Panc1 (cell line): ENCODE measurements at places on chromosomes 13 and 19.
A peak's percentile ranks its signal among the peaks of the same experiment; 100 is the strongest.

DNA sequence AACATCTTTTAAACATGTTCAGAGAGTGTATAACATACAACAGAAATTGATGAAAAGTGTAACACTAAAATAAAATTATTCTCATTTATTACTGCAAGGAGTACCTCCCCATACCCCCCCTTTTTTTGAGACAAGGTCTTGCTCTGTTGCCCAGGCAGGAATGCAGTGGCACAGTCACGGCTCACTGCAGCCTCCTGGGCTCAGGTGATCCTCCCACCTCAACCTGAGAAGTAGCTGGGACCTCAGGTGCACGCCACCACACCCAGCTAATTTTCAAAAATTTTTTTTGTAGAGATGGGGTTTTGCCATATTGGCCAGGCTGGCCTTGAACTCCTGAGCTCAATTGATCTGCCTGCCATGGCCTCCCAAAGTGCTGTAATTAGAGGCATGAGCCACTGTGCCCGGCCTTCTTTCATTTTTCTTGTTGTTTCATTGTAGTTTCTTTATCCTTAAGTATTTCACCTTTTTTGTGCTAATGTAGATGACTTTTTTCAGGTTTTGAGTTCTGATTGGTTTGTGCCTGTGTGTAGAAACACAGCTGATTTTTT lies 28.3 kb downstream of the GATAD2A start:
- no peak for DNase-seq

GRCh38 chr13:50742968-50743367 lies 100.5 kb downstream of the DLEU7 start:
- DNase-seq: no peak

GRCh38 chr19:12733369-12734214 lies 892 bp downstream of the TRIR start:
- no peak for DNase-seq

DNA sequence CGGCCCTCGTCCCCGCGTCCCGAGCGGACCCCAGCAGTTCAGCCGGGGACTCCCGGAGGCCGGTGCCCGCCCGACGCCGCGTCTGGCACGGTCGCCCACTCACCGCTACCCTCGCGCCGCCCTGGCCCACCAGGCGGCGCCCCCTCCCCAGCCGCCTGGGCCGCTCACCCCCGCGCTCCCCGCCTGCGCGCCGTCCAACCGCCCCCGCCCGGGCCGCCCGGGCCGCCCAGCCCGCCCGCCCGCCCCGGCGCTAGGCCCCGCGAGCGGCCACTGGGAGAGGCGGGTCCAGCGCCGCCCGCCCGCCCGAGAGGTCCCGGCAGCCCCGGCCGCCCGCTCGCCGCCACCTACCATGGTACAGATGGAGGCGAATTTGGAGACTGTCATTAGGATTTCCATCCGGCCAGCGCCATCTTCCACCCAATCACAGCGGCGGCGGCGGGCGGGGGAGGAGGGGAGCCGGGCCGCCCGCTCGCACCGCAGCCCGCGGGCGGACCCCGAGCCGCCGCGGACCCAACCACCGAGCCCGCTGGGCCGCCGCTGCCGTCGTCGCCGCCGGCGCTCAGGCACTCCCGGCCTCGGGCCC lies at the start of gene USP12:
USP12 (minus strand) TSS at position 568 of the 583 bp plus-strand sequence; CDS start at position 396, 172 bp downstream.
- no peak for DNase-seq

DNA sequence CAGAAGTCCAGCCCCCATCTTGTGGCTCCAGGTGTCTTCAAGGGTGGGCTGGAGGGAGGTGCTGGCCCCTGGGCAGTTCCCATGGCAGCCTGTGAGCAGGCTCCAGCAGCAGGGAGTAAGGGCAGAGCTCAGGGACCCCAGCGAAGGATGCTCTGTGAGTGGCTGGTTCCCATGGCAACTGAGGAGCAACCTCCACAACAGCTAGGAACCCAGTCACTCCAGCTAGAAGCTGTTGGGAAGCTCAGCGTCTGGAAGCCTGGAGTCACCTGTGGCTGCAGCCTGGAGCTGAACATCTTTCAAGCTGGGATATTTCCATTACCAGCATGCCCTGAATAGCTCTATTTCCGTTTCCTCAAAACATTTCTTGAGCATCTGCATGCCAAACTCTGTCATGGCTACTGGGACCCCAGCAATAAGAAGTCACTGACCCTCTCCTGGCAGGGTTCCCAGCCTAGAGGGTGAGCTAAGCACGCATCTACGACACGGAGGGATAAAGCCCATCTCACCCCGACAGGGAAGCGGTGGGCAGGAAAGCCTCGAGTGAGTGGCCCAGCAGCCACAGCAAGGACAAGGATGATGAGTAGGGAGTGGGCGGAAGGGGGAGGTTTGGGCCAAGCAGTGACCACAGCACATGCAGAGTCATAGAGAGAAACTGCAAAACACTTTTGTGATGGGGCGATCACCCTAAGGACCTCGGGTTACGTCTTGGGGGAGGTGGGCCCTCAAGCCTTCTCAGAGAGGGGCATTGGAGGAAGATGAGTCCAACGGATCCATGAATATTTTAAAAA lies 52.6 kb downstream of the ALOX5AP start:
- no peak for DNase-seq

DNA sequence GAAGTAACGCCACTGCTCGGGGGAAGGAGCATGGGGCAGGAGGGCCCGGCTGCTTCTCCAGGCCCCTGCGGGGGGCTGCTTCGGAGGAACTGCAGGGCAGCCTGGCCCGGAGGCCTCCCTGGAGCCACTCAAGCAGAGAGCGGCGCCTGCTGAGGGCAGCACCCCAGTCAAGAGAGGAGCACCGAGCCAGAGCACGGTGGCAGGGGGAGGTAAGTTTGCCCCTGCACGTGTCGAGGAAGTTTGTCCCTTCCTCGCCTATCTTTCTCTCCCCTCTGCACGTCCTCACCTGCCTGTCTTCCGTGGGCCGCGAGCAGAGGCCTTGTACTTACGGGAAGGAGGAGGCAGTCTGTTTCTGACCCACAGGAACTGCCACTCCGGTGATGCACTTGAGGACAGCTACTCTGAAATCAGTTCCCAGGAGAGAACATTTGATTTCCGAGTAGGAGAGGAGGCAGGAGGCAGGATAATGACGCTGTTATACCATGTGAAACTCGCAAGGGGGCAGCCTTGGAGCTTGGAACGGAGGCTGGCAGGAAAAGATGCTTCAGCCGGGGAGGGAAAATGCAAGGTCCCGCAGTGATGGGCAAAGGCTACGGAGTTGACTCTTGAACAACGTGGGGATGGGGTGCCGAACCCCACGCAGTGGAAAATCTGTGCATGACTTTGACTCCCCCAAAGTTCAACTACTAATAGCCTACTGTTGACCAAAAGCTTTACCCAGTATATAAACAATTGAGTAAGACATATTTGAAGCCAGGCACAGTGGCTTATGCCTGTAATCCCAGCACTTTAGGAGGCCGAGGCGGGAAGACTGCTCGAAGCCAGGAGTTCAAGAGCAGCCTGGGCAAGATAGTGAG lies 5.0 kb downstream of the FFAR1 start:
- peak; percentile 73 for DNase-seq

DNA sequence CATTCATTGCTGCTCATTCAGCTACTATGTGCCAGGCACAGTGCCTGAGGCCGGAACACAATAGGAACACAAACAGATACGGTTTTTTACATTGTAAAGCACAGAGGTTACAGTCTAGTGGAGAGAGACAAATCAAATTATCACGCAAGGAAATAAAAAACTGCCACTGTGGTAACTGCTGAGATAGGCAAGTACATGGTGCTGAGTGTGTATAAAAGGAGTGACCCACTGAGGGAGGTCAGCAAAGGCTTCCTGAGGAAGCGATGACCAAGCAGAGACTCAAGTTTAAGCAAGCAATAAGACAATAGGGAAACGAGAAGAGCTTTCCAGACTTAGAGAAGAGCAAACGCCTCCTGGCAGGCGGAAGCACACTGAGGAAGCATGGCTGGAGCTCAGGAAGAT lies 56.4 kb downstream of the NUFIP1 start:
- DNase-seq: no peak
